Effector memory CD8-positive, alpha-beta T cell (primary cell): ENCODE measurements at places on chromosomes 7 and 10.

- H3K36me3 ChIP-seq: no peaks in the 10 kb centered on the region
- no peaks in the 10 kb centered on the region for H3K4me1 ChIP-seq
- peaks cover 68% of the 10 kb centered on the region for H3K27me3 ChIP-seq
- no peak for DNase-seq
- H3K27ac ChIP-seq: no peak overlapping the region
- H3K4me3 ChIP-seq: no peak overlapping the region
Measured at GRCh38 chr10:86321568-86321967, 45.0 kb downstream of the GRID1 start.

DNA sequence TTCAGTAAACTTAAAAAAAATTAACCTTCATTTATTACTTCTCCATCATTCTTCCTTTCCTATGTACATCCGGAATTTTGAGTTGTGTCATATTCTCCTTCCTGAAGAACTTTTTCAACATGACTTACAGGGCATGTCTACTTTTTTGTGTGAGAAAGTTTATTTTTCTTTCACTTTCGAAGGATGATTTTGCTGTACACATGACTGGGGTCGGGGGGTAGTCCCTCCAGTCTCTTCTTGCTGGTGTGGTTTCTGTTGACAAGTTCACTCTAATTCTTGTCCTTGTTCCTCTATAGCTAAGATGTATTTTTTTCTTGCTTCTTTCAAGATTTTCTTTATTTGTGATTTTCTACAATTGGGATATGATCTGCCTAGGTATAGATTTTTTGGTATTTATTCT lies 55.8 kb downstream of the INPP5A start:
- H3K4me1 ChIP-seq: peaks cover 30% of the 10 kb centered on the region
- no peak for DNase-seq
- no peaks in the 10 kb centered on the region for H3K27me3 ChIP-seq
- peak overlapping the region; percentile 11 for H3K4me3 ChIP-seq
- no peak overlapping the region for H3K27ac ChIP-seq

- H3K27ac ChIP-seq: no peak overlapping the region
- H3K27me3 ChIP-seq: no peaks in the 10 kb centered on the region
- H3K4me1 ChIP-seq: no peaks in the 10 kb centered on the region
- no peak overlapping the region for H3K4me3 ChIP-seq
Measured at GRCh38 chr7:136969761-136970160, 101.3 kb downstream of the CHRM2 start.

DNA sequence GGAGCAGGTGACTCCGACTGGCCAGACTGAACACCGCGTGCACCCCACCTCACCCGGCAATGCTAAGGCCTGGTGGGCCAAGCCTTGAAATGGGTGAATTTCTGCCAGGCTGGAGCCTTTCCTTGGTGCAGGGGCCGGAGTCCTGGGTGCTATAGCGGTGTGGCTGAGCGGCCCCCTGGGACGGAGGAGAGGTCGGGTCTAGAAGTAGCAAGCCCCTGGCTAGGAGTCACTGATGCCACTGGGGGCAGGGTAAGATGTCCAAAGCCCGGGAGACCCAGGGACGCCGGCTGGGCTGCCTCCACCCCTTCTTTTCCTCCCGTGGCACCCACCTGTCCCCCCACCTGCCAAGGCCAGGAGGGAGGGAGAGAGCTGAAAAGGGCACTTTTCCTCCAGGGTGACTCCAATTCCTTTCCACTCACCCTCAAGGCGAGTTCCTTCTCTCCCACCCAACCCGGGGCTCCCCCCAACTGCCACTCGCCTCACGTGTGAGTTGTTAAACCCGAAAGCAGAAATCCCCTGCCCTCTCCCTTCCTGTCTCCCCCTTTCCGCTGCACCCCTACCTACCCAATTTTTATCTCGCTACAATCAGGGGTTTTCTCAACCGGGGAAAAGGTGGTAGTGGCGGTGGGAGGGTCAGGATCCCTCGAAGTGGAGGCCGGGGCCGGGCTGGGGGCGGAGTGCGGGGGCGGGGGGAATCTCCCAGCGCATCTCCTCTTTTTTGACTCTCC lies 6.0 kb upstream of the GATA3 start:
- peak; percentile 63 for DNase-seq
- H3K4me3 ChIP-seq: peak overlapping the region; percentile 79
- H3K27ac ChIP-seq: peak overlapping the region; percentile 89
- peaks cover 69% of the 10 kb centered on the region for H3K27me3 ChIP-seq

DNA sequence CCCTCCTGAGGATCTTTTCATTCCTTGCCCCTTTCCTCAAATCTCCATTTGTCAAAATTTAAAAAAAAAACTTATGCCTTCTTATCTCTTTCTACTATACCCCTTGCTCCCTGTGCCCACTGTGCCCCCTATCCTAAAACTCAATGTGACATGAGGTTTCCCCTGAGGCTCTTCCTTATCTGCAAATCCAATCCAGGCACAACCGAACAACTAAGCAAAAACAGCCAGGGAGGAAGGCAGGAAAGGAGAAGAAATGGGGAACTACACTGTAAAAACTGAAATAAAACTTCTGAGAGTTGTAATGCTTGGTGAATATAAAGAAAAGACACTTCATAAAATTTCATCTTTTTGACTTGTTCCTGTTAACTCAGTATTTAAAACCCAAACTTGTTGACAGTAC lies 54.2 kb downstream of the CRPPA start:
- no peaks in the 10 kb centered on the region for H3K27me3 ChIP-seq
- no peak overlapping the region for H3K27ac ChIP-seq
- no peak overlapping the region for H3K4me3 ChIP-seq
- no peaks in the 10 kb centered on the region for H3K36me3 ChIP-seq

DNA sequence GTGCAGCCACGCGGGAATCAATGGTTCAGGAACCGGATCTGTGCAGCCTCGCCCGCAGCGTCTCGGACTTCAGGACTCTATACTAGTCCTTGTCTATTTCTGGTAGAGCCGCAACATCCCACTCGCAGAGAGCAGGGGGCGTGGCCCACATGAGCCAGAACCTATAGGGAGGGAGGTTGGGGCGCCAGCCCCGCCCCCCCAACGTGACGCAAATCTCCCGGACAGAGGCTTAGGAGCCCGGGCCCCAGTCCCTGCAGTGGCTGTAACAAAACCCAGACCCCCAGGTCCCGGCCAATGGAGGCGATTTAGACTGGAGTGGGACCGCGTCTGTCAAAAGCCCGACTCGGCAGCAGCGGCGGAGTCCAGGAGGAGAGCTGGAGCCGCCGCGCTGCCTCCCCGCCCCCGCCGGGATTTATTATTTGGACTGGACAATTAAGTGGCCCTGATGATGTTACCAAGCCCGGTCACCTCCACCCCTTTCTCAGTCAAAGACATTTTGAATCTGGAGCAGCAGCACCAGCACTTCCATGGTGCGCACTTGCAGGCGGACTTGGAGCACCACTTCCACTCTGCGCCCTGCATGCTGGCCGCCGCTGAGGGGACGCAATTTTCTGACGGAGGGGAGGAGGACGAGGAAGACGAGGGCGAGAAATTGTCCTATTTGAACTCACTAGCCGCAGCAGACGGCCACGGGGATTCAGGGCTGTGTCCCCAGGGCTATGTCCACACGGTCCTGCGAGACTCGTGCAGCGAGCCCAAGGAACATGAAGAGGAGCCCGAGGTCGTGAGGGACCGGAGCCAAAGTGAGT lies at the start of gene NKX2-3:
NKX2-3 (plus strand) TSS at position 256 of the 809 bp plus-strand sequence; CDS start at position 446, 190 bp downstream.
- DNase-seq: no peak
- no peak within 1 kb of the TSS for H3K27ac ChIP-seq
- peaks cover 31% of the 10 kb centered on the region for H3K4me1 ChIP-seq
- H3K27me3 ChIP-seq: peaks cover 96% of the 10 kb centered on the region

DNA sequence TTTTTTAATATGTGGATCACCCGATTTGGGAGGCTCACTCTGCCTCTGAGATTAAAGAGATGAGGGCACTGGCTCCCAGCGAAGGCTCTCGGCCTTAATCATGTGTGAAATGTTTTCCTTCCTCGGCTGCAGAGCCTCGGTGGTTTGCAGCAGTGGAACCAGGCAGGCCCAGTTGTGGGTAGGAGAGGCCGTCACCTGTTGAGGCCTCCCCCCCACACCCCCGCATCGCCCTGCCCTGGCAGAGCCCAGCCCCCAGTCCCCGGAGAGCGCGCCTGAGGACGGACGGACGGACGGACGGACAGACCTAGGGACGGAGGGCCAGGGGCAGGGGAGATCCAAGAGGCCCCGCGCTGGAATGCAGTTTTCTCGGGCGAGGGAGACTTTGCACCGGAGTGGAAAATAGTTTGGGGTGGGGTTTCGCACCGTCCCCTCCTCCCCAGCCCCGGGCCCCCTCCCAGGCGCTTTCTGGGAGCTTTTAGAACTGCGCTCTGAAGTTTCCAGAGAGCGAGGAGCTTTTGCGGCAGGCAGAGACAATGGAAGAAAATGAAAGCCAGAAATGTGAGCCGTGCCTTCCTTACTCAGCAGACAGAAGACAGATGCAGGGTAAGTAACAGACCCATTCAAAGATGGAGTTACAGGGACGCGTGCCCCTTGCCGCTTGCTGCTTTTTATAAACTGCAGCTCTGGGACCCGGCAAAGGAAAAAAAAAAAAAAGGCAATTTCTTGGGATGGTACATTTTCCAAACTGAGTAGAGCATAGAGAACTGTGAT lies at the start of gene KIAA1217:
KIAA1217 (plus strand) TSS at position 478 of the 771 bp plus-strand sequence; CDS start at position 534, 56 bp downstream.
- H3K36me3 ChIP-seq: no peaks in the 10 kb centered on the region
- H3K27me3 ChIP-seq: peaks cover 43% of the 10 kb centered on the region
- DNase-seq: no peak
- no peak within 1 kb of the TSS for H3K4me3 ChIP-seq
- H3K4me1 ChIP-seq: no peaks in the 10 kb centered on the region

GRCh38 chr7:128178611-128179010 lies 62.5 kb upstream of the LEP start:
- peaks cover 75% of the 10 kb centered on the region for H3K27me3 ChIP-seq
- H3K27ac ChIP-seq: no peak overlapping the region
- H3K4me1 ChIP-seq: no peaks in the 10 kb centered on the region
- DNase-seq: no peak

DNA sequence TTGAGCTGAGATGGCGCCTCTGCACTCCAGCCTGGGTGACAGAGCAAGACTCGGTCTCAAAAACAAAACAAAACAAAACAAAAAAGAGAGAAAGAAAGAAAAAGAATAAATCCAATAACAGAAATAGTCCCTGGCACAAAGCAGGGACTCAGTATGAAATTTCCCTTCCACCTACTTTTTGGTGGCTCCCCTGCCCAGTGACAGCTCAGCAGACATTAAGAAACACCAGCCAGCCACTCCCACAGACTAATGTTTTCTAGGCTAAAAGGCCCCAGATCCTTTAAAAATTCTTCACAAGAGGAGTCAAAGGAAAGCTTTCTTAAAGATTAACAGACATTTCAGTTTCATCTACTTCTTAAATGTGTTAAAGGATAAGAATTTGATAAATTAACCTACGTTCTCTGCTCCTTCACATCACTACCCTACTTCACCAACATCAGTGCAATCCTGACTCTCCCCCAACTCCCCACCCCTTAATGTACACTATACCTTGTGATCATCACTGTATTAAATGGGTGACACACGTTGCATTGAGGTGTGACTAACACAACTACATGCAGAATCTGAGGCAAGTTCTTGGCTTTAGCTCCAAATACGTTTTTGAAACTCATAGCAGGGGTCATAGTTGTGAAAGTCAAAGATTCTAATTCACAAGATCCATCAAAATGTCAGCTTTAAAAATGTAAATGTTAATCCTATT lies 114.5 kb upstream of the CAV2 start:
- H3K27ac ChIP-seq: no peak overlapping the region
- peaks cover 32% of the 10 kb centered on the region for H3K27me3 ChIP-seq
- no peak overlapping the region for H3K4me3 ChIP-seq
- H3K4me1 ChIP-seq: no peaks in the 10 kb centered on the region
- no peak for DNase-seq

DNA sequence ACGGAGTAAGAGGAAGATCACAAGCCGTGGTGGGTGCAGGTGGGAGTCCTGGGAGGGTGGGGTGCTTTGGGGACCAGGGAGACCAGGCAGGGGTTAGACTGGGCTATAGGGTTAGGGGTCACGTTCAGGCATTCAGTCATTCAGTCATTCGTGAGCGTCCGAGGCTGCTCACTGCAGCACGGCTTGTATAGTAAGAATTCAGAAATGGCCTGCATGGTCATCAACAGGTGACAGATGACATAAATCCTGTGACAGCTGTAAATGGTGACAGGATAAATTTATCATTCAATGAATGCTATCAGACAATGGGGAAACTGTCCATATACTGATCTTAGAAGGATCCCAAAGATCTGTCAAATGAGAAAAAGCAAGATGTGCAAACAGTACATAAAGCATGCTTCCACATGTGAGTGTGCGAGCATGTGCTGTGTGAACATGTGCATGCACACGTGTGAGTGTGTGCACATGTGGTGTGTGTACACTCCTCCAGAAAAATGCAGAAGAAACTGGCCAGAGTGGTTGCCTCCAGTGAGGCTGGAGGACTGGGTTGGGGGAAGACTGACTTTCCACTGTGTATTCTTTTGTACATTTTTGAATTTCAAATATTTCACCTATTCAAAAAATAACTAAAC lies 32.0 kb upstream of the SMARCD3 start:
- peaks cover 3% of the 10 kb centered on the region for H3K36me3 ChIP-seq
- H3K27me3 ChIP-seq: peaks cover 59% of the 10 kb centered on the region
- no peak overlapping the region for H3K4me3 ChIP-seq

- no peaks in the 10 kb centered on the region for H3K36me3 ChIP-seq
- H3K4me3 ChIP-seq: no peak overlapping the region
- H3K27me3 ChIP-seq: no peaks in the 10 kb centered on the region
- no peaks in the 10 kb centered on the region for H3K4me1 ChIP-seq
- DNase-seq: no peak
- no peak overlapping the region for H3K27ac ChIP-seq
Measured at GRCh38 chr10:75876710-75877109, 445.3 kb downstream of the LRMDA start.

DNA sequence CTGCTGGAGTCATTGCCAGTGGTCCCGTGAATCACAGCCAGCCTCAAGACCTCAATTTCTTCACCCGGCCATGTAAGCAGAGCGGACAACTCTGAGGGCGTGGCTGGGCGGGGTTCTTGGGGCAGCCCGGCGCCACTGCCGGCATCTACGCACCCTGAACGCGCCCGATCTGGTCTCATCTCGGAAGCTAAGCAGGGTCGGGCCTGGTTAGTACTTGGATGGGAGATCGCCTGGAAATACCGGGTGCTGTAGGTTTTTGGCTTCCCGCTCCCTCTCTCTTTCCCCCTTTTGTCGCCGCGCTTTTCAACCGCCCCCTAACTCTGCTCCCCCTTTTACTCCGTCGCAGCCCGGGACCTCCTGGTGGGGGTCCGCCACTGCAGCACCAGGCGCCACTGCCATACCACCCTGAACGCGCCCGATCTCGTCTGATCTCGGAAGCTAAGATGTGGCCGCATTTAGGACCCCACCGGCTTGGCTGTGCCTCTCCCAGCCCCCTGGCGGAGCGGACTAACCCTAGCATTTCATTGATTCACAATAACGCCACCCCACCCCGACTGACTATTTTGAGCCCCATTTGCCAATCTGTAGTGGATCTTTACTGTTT lies 25.3 kb downstream of the GARIN1A start:
- H3K27ac ChIP-seq: no peak overlapping the region
- peak overlapping the region; percentile 73 for H3K4me3 ChIP-seq
- peaks cover 7% of the 10 kb centered on the region for H3K36me3 ChIP-seq
- peaks cover 5% of the 10 kb centered on the region for H3K4me1 ChIP-seq
- H3K27me3 ChIP-seq: peaks cover 91% of the 10 kb centered on the region
